ENCODE measurements at places on chromosomes 2 and 18.

DNA sequence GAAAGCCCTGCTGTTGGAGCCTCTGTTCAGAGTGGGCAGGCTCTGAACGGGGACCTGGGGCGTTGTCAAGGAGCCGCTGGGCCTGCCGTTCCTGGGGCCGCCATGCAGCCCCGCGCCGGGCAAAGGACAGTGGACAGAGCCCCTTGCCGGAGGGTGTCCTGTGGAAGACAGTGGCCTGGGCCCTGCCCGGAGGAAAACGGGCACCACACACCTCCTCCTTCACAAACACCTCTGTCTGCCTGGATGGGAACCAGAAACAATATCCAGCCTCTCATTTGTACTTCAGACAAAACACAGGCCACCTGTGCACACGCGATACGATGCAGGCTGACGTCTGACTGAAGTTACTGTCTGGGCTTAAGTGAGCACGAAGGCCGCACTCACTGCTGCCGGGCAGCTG, 233.7 kb downstream of the TWIST2 start:
- no peak for DNase-seq

GRCh38 chr18:49869354-49869753, 56.0 kb upstream of the ACAA2 start:
- no peak for DNase-seq

GRCh38 chr2:155690785-155691184, 641.7 kb downstream of the NR4A2 start:
- no peak for DNase-seq

DNA sequence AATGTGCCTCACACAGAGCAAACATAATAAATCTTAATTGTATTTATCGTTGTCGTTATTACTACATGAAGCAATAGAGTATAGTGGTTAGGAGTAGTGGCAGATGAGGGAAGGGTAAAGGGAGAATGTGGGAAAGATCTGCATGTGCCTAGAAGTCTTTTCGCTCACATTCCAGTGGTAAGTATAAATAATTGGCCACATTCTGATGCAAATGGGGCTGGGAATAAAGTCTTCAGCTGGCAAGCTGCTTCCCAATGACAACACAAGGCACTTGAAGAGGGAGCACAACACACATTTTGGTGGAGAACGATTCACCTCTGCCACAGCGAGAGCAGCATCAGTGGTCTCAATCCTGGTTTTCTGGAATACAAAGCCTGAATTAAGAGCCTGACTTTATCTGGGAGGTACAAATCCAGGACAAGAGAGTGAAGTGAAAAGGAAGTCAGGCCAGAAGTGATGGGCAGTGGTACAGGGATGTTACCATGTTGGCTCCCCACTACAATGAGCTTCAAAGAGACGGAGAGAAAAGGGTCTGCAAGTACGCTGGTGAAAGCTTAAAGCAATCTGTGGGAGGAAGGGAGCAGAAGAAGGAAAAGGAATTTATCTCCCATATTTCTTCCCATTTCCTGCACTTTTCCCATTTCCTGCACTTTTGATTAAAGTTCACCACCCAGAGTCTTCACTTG, 112.3 kb downstream of the ARHGAP15 start:
- DNase-seq = no peak

- DNase-seq = no peak
These were observed 97.0 kb downstream of the CTIF start for GRCh38 chr18:48635806-48636205.

DNA sequence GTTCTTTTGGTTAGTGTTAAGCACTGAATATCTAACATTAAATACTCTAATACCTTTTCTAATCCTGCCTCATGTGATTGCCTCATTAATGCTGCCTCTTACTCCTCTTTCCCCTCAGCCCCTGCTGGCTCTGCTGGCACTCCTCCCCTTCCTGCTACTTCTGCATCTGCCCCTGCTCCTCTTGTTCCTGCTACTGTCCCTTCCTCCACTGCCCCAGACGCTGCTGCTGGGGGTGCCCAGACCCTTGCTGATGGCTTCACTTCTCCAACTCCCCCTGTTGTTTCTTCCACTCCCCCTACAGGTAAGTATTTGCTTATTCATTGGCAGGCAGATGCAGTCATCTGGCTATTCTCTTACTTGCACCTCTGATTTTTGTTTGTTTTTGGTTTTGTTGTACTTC, 68.5 kb downstream of the ABI2 start:
- no peak for DNase-seq
